ENCODE measurements at places on chromosomes 16 and 17. TPM values are rescaled to one million over a fixed set of nuclear protein-coding genes. Genes with fewer than 3 reads are reported as not detected.

The RAC3 gene
- total RNA-seq: 46.0 TPM

The ENPP7 gene
- not detected for total RNA-seq

The ITGAX gene
- total RNA-seq: not detected

The NHLRC4 gene
- total RNA-seq: 3.4 TPM

The ASB16 gene
- not detected for total RNA-seq

The ARHGAP23 gene
- 23.6 TPM for total RNA-seq

The AXIN2 gene
- 26.5 TPM for total RNA-seq

The JPH3 gene
- total RNA-seq: 10.5 TPM

The GPR179 gene
- 0.07 TPM for total RNA-seq

The CACNG5 gene
- 45.1 TPM for total RNA-seq

The IL17C gene
- not detected for total RNA-seq
